ENCODE measurements at places on chromosomes 12 and 14. TPM values are rescaled to one million over a fixed set of nuclear protein-coding genes. Genes with fewer than 3 reads are reported as not detected.

- no peak for DNase-seq
These were observed 10.1 kb upstream of the FBXL14 start for GRCh38 chr12:1604464-1604863.

GRCh38 chr14:88229428-88229827 is 93.6 kb downstream of the KCNK10 start:
- DNase-seq = no peak

DNA sequence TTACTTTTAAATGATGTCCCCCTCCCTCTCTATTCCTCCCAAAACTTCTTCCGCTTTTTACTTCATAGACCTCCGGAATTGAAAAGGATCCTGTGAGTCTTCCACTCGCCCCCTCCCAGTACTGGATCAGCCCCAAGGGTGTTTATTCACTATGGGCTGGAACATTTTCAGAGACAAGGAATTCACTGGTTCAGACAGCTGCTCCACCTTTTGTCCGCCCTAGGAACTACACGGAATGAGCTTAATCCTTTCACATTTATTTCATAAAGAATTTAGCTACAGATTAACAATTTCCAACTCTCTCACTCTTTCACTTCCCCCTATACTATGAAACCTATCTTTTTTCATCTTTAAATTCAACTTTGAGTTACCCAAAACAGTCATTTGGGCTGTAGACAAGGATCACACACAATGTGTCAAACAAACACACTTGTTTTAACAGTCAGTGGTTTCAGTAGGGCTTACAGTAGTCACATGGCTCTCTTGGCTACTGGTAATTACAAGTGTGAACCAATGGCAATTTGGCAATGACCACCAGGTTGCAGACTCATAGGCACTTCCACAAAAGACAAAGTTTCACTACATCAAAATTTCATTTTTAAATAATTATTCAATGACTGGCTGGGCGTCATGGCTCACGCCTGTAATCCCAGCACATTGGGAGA is 20.6 kb downstream of the CNIH1 start:
- peak; percentile 59 for DNase-seq

GRCh38 chr12:110165540-110166159 is 41.5 kb downstream of the IFT81 start:
- DNase-seq = no peak

DNA sequence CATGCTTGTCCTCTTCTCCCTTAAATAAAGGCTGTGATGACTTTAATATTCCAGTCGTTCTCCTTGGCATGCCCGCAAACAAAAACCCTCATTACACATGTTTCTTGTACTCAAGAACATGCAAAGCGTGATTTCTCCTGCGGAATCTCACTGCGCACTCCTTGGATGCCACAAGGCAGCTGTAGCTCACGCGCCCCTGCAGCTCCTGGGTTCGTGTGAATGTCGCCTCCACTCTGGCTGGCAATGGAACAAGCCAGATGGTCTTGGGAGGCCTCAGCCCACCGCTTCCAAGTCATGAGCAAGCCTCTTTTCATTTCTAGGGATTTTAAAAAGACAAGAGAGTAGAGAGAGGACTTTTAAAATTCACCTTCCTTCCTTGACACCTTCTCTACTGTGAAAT is 403.8 kb downstream of the PCNX1 start:
- DNase-seq = no peak

LGMN gene
- total RNA-seq = 20.0 TPM

All from MCF 10A (cell line).